ENCODE measurements at places on chromosomes 3 and 15.
A peak's percentile ranks its signal among the peaks of the same experiment; 100 is the strongest.

GRCh38 chr15:90816401-90817116 is 51.8 kb upstream of the FURIN start:
- DNase-seq: peak; percentile 42

DNA sequence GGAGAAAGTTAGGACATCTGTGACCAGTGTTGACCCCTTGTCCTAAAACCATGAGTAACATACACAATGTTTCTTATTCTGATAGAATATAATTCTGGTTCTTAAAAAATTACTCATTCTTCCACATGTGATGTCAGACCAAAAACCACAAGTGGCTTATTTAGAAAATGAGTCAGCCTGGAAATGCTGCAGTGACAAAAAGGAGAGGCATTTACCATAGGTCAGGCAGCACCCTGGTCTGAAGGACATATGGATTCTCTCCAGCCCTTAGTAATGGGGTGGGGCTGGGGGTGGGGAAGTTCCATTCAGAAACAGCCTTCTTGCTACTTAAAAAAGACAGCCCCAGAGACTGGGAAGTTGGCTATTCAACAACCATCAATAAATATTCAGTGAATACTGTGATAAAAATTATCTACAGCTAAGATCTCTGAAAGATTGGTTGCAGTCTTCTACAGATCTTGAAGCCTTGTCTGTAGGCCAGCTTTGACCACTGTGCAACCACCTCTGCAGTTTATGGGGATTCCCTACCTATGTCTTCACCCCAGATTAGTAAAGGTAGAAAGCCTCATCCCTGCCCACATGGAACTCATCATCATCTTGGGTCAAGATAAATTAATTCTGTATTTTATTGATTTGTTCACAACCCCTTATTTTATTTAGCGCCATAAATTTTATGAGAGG is 34.9 kb upstream of the TIMP4 start:
- DNase-seq: no peak

DNA sequence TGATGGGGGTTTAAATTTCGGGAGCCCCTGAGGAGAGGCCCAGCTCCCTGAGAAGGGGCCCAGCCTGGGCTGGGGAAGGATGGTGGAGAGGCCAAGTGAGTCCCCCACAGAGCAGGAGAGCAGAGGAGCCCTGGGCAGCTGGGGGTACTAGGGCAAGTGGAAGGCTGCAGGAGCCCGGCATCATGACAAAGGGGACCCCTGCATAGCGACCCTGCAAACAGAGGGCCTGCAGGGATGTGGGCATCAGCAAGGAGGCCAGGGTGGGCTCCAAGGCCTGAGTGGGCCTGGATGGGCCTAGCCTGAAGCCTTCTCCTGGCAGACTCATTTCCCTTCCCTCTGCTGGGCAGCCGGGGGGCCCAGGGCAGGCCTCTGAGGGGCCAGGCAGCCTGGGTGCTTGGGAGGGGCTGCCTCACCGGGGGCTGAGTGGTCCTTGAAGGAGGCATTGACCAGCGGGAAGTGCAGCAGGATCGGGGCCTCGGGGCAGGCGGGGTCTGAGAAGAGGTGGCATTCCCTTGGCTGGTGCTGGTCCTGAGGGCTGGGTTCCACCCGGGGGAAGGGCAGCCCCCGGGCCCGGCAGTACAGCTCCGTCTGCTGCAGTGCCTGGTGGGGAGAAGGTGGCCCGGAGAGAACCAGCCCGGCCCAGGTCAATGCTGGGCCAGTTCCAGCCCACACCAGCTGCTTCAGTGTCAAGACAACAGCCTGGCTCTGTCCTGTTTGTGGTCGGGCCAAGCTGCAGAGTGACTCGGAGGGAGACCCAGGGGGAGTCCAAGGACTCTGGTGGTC is 24.7 kb downstream of the PLA2G4D start:
- DNase-seq: no peak

DNA sequence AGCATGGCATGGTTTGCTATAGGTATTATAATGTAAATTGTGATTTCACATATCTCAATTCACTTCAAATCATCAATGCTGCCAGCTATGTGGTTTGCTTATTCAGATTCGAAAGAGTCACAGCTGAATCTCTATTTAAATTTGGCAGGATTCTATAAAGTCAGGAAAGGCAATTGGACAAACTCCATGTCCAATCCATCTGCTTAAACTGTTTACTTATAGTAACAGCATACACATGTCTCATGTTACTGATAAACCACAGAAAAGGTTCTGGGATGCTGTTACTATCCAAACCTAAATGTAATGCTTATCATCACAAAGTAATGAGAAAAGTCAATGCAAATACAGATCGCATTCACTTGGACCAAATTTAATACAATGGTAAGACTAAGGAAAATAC is 229.7 kb downstream of the ISL2 start:
- no peak for DNase-seq

DNA sequence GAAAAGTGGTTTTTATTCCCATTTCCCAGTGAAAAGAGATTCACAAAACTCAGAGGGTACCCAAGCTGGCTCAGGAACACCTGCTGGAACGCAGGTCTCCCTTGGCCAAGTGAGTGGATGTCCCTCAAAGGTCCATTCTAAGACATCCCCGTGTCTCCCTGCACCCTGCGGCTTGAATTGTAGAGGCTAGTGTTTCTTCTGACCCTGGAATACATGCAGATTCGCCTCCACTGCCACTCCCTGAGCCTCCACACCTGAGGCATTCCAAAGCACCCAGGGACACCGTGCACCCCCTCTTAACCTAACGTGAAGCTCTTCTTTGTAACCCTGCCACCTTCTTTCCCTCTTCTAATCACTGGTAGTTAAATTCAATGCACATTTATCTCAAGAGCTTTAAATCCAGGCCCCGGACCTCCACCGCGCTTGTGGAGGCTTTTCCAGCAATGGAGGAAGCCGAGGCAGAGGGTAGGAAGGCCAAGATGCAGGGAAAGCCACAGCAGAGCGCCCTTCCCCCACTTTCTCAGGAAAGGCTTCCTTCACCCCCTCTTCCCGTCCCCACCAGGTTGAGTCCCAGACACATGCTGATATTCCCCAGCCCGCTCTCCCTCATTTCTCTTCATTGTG is 590 bp upstream of the ITGA11 start:
- DNase-seq: no peak

DNA sequence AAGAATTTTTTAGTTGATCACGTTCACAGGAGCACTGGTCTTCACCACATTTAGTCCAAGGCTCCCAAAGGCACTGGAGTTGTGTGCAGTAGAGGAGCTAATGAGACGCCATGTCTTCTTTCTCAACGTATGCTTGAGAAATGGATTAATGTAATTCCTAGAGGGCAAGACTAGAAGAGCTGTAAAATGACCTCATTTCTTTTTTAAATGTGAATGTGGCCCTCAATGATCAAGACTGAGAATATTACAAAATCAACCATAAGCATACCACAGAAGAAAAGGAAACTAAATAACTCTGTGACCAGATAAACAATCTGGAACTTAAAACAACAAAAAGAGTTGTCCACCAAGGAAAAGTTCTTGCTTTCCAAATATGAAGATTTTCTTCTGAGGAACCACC is 112.1 kb upstream of the THBS1 start:
- no peak for DNase-seq

GRCh38 chr3:72152551-72153476 is 367.9 kb upstream of the PROK2 start:
- DNase-seq: peak; percentile 88

- DNase-seq: no peak
These were observed 708.4 kb upstream of the CBLB start for GRCh38 chr3:106577241-106577640.

- no peak for DNase-seq
These were observed 7.3 kb upstream of the CD96 start for GRCh38 chr3:111534701-111535100.

DNA sequence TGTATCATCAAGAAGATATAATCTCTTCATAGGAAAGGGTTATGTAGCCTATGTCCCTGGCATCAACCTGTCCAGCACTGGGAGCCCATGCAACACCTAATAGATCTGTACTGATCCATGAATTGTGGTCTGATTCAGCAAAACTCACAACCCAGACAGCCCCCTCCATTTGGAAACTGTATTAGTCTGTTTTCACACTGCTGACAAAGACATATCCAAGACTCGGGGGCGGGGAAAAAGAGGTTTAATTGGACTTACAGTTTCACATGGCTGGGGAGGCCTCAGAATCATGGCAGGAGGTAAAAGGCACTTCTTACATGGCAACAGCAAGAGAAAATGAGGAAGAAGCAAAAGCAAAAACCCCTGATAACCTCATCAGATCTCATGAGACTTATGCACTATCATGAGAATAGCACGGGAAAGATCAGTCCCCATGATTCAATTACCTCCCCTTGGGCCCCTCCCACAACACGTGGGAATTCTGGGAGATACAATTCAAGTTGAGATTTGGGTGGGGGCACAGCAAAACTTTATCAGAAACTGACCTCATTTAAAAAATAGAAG is 83.3 kb downstream of the TRIM42 start:
- no peak for DNase-seq

- DNase-seq: no peak
These were observed 15.7 kb downstream of the C3orf52 start for GRCh38 chr3:112101916-112102315.

DNA sequence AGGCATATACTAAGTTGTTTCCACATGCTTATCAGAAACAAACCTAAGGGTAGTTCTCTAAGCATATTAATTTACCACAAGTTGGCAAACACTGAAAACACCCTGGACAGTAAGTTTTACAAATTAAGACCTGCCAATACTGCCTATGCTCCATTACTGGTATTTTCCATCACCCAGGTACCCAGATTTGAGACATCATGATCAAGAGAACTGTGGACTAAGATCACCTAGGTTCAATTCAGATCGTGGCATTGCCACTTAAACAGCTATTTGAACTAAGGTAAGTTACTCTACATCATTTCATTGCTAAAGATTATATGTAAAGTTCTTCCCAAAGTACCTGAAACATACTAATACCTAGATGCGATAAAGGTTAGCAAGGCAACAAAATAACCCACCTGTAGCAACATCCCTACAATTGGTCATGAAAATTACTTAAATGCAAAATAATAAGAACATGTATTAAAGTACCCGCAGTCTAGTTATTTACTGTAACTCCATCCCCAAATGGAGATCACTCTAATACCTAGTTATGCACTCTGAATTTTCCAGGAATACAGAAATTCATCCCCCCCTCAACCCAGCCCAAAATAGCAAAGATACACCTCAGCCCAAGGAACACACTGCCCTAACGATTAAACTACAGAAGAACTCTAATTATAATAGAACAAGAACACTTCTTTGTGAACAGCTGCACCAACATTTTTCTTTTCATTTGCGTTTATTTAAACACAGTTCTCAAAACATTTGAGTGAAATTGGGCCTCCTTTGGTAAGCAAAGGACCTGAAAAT is 21.6 kb downstream of the TRA2B start:
- DNase-seq: no peak

DNA sequence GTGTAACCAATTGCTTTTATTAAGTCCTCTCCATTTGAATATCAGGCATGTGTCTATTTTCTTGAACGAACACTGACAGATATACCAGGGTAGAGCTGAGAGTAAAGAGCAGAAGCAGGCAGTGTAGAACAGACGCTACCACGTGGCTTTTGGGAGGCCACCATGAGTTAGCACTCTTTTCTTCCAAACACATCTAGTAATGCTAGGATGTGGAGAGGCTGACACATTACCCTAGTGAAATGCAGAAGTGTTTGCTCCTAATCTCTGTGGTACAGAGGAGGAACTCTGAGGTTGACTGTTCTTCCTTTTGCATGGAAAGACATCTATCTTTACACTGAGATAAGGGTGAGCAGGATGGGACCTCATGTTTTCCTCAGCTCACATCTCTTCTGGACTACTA is 216.3 kb downstream of the SATB1 start:
- no peak for DNase-seq

DNA sequence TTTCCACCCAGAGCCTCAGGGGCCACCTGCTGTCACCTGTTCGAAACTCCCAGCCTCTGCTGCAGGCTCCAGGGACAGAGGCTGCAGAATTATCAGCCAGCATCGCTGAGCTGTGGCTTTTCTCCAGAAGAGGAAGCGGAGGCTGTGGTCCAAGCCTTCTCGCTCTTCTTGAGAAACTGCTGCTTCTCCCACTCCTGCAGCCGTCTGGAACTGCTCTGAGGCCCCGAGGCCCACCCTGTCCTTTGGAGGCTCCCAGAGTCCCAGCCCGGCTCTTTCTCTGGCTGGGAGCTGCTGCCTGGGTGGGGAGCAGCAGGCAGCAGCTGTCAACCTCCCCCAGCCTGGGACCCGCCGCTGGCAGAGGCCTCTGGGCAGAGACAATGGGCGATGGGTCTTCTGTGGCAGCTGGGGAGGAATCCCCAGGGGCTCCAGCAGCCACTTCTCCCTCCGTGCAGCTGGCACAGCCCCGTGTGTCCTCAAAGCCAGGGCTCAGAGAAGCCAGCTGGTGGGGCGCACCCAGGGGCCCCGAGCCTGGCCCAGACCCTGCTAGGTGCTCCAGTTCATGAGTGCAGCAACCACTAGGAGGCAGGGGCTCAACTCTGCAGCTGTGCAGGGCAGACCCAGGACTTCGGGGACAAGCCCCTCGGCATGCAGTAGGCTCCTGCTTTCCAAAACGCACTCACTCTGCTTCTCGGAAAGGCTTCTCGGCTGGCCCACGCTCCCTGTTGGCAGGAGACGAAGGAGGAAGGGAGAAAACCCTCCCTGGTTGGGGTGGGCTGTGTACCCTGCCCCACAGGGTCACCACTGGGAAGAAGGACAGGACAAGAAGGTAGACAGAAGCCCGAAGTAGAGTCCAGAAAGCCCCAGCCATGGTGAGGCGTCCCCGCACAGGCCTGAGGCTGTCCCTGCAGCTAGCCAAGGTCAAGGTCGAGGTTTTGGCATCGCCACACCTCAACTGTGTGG is 49.9 kb upstream of the FURIN start:
- peak; percentile 48 for DNase-seq

DNA sequence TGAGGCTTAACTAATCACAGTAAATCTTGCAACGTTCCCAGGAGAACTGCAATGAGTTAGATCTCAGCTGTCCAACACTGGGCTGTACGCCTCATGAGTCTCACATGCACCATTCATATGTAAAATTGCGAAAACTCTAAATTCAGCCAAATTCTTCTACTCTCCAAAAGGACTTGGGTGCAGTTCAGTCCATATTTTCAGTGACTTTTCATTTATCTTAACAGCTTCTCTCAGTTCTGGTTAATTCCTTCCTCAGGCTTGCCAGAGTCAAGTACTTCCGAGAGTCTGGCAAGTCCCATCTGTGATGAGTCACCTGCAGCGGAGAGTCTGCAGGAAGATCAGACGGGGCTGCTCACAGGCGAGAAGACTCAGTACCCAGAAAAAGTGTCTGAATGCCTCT is 11.5 kb downstream of the CCDC80 start:
- no peak for DNase-seq

DNA sequence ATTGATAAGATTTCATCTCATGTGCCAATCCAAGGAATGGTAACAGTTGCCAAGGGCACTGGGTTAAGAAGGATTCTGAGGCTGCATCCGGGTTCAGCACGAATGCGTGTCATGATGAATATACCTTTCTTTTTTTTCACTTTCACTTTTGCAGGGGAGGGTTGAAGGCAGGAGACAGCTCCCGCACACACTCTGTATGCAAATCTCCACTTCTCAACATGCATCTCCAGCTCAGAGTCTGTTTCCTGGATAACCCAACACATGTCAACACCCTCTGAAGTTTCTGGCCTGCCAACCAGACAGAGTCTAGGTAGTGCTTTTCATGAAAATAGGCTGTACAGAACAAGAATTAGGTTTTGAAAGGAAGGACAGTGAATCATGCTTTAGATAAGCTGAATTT is 21.6 kb downstream of the B4GALT4 start:
- DNase-seq: no peak

Measured in right lobe of liver (tissue), 6 donors.